ENCODE measurements at places on chromosomes 12 and 14.

DNA sequence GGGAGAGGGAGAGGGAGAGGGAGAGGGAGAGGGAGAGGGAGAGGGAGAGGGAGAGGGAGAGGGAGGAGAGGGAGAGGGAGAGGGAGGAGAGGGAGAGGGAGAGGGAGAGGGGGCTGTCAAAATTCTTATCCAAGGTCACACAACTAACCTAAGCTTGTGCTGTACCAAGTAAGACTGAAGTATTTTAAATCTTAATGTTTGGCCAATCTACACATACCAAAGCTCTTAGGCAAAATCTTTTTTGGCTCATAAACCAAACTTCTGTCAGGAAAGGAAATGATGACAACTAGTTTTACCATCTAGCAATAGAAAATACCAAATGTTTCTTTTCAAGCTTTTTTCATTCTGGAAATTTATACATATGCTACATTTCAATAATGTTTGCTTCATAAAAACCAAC lies 33.8 kb downstream of the CCDC38 start:
- DNase-seq: no peak

- DNase-seq: no peak
Measured at GRCh38 chr12:3249081-3249800, 172.1 kb downstream of the TSPAN9 start.

- DNase-seq: no peak
Measured at GRCh38 chr12:120972870-120973543, 5.3 kb upstream of the HNF1A start.

- DNase-seq: no peak
Measured at GRCh38 chr14:54881235-54881760, 21.3 kb downstream of the GCH1 start.

GRCh38 chr12:108886873-108887629 lies 7.2 kb downstream of the DAO start:
- DNase-seq: no peak

DNA sequence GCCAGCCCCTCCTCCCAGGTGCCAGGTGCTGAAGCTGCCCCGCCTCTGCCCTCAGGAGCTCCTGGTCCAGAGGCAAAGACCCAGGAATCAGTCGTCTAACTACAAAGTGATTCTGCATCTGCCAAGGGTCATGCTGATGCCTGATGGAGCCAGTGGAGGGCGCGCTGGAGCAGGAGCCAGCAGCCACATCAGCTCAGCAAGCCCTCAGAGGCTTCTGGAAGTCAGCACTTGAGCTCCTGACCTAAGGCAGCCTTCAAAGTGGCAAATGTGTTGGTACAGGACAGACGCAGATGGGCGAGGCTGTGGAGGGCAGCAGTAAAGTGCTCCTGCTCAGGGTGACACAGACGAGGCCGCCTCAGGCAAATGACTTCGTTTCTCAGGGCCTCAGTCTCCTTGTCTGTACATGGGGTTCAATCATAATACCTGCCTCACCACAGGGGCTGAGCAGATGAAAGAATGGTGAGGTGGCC lies 10.9 kb downstream of the C12orf43 start:
- no peak for DNase-seq

GRCh38 chr14:90447720-90448497 lies 51.1 kb downstream of the CALM1 start:
- DNase-seq: no peak

DNA sequence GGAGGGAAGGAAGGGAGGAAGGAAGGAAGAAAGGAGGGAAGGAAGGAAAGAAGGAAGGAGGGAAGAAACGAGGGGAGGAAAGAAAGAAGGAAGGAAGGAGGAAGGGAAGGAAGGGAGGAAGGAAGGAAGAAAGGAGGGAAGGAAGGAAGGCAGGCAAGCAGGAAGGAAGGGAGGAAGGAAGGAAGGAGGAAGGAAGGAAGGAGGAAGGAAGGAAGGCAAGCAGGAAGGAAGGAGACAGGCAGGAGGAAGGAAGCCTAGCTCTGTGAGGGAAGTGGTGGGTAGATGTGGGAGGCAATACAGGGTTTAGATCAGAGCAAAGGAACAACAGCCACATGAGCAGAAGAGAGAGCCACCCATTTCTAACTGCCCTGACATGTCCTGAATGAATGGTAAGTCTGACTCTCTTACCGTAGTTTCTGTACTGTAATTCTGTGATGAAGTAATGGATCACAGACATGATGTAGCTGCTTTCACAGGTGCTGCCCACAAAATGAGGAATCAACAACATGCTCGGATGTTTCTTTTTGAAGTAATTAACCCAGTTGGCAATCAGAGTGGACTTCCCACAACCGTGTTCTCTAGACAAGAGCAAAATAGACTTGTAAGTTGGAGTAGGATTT lies 24.4 kb upstream of the HSP90B1 start:
- DNase-seq: no peak

GRCh38 chr12:49652921-49653520 lies 29.7 kb downstream of the PRPF40B start:
- no peak for DNase-seq

GRCh38 chr12:47397664-47398281 lies 308.1 kb downstream of the RPAP3 start:
- DNase-seq: no peak

GRCh38 chr14:49516286-49516685 lies 69.9 kb downstream of the RPS29 start:
- no peak for DNase-seq

- DNase-seq: no peak
Measured at GRCh38 chr12:71144682-71145081, 13.1 kb downstream of the TSPAN8 start.

GRCh38 chr14:86311151-86311550 lies 781.2 kb downstream of the FLRT2 start:
- DNase-seq: no peak

DNA sequence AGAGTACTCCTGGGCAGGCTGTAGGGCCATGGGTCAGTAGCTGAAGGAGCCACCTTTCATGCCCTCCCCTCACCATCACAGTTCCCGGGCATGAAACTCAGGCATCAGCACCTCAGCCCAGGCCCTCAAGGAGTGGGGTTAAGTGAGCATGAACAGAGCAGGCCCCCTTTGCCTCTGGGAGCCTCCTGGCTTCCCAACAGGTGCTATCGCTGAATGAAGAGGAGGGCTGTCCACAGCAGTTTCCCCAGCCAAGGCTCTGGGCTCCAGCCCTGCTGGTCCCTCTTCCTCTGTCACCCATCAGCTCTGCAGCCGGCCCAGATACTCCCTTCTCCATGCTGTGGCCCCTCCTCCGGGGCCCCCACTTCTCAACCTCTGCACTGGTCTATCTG lies 184.3 kb downstream of the ZFP36L1 start:
- no peak for DNase-seq

DNA sequence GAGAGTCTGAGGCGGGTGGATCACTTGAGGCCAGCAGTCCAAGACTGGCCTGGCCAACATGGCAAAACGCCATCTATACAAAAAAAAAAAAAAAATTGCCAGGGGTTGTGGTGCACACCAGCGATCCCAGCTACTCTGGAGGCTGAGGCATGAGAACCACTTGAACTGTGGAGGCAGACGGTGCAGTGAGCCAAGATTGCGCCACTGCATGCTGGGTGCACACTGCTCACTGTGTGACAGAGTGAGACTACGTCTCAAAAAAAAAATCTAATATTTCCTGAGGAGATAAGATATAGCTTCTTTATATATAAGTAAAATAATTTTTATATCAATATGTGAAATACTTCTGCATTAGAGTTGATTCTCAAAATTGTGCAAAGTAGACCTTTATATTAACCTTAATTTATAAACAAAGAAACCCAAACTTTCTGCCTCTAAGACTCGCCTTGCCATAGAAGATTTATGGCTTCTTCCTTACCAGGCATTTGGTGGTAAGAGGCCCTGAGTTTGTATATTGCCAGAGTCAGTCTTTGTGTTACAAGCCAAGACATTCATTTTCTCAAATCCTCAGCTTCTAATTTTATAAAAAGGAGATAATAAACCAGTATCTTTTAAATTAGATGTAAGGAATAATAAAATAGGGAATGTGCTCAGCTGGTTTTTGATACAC lies 1226.7 kb downstream of the FLRT2 start:
- DNase-seq: no peak

DNA sequence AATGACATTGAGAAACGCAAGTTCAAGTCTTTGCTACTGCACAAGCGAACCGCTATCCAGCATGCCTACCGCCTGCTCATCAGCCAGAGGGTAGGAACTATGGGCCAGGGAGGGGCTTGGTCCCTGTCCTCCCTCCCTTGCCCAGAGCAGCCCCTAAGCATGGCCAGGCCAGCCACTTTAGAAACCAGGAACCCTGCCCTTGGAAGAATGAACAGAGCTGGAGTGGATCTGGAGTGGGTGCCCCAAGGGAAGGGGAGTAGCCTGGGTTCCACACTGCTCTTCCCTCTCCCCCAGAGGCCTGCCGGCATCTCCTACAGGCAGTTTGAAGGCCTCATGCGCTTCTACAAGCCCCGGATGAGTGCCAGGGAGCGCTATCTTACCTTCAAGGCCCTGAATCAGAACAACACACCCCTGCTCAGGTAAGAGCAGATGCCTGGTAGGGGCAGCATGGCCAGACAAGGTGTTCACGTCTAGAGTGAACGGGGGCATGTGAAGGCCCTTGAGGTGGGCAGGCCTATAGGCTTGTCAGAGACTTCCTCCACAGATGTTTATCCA lies 55.8 kb downstream of the TPCN1 start:
- DNase-seq: no peak

DNA sequence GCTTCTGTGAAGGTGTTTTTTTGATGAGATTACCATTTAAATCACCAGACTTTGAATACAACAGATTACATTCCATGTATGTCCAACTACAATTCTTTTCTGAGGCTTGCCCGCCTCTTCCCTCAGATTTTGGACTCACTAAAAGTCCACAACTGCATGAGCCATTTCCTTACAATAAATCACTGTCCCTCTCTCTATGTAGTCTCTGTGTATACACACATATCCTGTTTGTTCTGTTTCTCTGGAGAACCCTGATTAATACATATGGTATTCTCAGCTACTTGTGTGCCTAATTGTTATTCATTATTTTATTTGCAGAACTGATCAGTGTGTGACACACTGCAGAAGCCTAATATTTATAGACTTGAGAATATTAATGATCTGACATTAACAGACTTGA lies 2.4 kb upstream of the MIPOL1 start:
- no peak for DNase-seq

- no peak for DNase-seq
Measured at GRCh38 chr12:31016057-31016456, 57.6 kb upstream of the DDX11 start.

DNA sequence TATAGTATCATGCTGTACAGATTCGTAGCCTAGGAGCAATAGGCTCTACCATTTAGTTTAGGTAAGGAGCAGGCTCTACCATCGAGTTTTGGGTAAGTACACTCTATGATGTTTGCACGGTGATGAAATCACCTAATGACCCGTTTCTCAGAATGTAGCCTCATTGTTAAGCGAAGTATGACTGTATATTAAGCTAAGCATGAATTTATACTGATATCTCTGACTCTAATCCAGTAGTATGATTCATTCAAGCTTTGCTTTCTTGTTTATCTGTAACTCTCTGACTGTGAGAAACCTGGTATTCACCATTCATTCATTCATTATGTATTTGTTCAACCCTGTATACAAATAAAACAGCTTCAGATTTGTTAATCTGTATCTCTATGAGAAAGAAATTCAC lies 283.9 kb upstream of the PRICKLE1 start:
- DNase-seq: no peak

DNA sequence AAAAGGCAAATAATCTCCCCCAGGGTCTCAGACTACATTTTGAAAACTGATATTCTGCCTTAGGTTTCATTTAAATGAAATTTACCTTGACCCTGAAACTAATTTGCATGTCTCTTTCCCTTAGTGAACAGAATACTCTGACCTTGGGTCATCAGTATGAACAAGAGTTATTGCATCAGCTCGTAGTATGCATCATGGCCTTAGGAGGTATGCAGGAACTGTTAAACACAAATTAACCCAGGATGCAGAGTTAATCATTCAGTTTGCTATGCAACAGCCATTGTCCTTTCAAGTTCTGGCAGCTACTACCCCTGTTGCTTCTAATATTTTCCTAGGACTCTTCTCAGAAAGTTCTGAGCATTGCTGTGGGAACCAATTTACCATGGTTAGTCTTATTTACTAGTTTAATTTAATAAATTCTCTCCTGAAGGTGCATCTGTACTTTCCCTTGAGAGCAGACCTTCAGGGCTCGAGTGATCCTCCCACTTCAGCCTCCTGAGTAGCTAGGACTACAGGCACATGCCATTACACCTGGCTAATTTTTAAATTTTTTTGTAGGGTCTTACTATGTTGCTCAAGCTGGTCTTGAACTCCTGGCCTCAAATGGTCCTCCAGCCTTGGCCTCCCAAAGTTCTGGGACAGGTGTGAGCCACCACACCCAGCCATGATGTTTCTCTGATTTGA lies 126.7 kb downstream of the TTC6 start:
- DNase-seq: no peak

DNA sequence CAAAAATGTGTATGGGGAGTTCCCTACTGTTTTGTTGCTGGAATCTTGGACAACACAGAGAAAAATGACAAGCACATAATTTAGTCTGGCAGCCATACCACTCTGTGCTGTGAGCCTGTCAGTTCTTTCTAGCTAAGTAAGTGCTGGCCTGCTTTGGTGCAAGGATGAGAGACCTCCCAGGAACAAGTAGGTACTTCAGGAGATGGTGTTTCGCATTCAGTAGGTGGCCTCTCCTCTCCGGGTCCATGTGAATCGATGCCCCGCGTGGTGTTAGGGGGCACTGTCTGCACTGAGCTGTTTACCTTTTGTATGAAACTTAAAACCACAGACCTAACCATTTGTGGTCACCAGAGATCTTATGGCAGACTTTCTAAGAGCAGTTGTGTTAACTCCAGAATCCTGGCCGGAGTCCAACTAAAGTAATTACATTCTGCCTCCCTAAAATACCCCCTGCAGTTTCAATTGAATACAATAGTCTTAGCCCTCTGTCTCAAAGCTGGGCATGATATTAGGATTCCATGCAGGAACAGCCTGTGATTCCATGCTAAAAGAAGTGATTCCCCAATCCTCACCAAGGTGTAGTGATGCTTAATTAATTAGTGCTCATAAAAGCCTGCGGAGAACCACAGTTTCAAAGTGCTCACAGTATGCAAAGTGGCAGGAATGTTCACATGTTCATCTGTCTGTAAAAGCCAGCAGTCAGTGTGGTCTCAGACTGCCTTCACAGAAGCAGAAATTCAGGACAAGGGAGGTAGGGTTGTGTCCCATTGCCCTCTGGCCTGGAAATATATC lies 64.2 kb downstream of the LLPH start:
- no peak for DNase-seq

DNA sequence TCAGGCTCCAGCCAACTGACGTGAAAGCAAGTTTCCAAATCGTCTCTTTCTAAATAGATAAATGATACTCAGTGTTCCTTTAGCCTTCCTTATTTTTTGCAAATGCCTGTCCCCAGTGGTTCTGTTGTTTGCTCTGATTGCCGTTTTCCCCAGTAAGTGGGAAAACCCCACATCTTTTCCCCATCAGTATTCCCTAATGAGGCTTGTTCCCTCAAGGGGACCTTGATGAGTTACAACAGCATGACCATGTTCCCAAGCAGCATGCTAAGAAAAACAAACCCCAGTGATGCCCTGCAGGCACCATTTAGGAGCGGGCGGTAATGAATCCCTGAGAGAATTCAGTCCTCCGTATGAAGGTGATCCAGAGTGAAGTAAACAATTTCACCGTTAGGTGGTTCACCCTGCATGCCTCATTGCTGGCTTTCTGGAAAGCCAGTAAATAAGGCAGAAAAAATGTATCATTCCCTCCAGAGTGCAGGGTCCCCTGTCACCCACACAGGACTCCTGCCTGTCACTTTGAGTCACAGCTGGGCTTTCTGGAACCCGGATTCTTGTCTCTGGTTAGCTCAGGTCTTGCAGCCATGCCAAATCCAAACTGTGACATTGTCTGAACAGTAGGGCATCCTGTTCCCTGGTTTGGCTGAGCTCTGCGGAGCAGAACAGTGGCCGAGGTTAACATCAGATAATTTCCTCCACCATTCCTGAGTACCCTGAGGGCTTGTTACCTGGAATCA lies 222.6 kb downstream of the RGS6 start:
- no peak for DNase-seq

All from forelimb muscle (tissue), 1 donor.